ENCODE measurements at places on chromosomes 2 and 18.

- no peak for DNase-seq
These were observed 59.1 kb downstream of the CABLES1 start for GRCh38 chr18:23194155-23194996.

DNA sequence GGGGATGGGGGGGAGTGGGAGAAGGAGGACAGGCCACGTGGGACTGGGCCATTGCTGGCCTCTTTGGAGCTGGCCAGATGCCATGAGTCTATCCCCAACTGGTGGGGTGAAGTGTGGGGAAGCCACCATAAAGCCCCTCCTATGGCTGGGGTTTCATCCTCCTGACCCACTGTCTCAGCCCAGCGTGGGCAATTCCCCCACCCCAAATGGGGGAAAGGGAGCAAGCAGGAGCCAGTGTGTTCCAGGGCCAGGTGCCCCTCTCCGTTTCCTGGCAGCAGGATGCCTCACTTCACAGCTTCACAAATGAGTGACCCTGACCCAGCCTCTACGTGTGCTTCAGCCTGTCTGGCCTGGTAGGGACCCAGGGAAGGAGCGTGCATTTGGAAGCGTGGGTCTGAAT, 474.7 kb upstream of the HS6ST1 start:
- DNase-seq: no peak

DNA sequence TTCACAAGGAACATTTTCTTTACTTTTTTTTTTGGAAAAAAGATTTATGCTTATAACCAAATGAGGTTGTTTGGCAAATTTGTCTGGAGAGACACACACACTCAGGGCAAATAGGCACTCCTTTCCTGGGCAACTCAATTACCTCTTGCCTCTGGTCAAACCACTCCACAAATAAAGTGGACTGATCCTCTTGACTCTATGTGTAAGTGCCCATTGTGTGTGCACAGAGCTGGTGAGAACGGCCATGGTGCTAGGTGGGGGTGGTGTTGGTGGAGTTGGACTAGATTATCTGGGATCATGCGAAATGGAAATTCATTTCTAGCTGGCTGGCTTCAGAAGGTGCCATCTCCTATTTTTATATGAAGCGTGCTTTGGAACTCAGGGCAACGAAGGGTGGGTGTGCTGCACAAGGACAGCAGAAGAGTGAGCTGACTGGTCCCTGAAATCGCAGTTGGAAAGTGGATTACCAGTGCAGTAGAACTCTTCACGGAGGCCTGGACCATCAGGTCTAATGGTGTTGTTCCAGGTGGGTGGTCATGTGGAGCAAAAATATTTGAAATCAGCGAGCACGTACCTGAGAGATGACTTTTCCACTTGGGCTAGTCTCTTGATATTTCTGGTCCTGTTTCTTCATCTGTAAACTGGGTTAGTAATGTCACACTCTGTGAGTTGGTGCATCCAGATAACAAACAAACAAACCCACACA, 149.9 kb downstream of the RPIA start:
- no peak for DNase-seq

- no peak for DNase-seq
These were observed 303.8 kb upstream of the TRIB2 start for GRCh38 chr2:12412898-12413305.

DNA sequence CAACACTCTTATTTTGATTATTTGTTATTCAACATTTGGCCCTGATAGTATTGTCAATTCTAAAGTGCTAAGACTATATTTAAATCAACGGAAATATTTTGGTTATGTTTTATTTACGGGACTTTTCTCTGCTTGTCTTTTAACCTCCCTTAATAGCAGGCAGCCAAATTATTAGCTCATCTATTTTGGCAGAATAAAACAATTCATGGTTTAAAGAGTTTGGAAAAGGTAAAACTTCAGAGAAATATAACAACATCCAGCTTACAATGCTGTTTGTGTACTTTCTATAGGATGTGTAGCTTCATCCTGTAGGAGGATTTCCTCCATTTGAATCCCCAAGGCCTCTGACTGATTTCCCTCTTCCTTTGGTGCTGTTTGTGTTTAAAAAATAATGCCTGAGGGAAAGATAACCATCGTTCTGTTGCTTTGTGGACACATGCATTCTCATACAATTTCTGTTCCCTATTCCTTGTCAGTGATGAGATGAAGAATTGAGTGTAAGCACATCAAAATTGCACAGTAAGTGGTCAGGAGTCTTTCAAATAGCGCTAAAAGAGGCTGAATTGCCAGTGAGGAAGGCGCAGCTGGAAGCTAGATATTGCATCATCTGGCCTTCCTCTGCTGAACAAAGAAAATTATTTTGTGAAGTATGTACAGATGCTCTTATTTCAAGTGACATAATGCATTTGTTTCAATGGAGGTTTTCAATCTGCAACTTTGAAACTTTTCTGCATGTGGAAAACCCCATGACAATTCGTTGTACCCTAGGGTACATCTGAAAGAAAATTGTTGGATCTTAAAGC, 80.3 kb downstream of the CD28 start:
- DNase-seq: no peak

DNA sequence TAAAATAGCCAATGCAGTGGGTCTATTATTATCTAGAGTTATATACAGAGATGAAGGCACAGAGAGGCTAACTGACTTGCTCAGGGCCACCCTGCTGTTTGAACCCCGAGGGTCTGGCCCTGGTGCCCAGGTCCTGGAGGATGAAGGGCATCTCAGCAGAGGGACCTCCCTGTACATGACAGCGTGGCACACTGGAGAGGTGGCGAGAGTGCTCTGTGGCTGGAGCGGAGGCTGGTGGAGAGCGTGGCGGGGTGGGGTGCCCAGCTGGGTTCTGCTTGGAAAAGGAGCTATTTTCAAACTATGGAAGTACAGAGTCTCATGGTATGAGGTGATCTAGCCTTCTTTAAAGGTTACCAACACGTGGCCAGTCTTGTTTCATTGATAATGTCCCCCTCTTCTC, 35.8 kb downstream of the GREB1 start:
- DNase-seq: no peak

GRCh38 chr2:8138525-8138922, 543.3 kb upstream of the ID2 start:
- no peak for DNase-seq

DNA sequence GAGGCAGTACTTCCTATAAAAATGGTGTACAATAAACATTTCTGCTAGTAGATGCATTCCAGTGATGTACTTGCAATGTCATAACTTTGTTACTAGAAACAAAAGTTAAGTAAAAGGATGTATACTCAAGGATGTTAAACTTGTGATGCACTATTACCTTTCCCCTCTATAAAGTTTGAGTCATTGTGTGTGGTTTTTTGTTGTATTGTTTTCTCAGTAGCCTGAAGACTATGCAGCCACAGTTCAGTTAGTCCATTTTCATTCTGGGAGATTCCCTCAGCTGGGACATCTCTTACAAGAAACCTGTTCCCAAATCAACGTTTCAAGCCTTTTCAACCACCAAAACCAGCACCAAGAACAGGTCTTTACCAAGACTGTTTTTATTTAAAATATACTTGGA, 5.6 kb downstream of the ATP5MC3 start:
- no peak for DNase-seq

DNA sequence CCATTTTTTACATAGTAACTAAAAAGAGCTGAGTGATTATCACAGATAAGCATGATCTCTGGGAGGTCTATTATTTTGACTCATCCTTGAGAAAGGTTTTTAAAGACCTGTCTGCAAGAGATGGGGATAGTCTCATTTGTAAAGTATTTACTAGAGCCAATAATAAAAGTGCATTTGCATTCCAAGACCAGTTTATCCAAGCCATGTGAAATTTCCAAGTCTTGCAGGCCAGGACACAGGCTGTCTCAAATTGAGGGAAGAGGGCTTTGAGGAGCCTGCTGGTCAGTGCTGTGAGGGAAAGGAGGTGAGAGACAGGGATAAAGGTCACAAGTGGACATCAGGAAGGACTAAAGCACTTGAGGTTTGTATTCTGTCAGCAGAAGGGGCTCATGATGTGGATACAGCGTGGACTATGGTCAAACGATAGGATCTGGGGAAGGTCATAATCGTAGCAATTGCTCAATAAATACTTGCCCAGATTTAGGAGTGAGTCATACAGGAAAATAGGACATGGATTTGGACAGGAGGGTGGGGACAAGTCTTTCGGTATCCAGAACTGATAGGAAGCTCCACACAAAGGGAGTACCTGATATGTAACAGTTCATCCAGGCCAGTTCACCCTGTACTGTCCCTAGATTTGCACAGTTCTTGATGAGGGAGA, 6.6 kb upstream of the CDH2 start:
- DNase-seq: no peak

- DNase-seq: no peak
These were observed 1.5 kb downstream of the GPC1 start for GRCh38 chr2:240436683-240437550.

- DNase-seq: no peak
These were observed 248.9 kb upstream of the THUMPD2 start for GRCh38 chr2:40027968-40028367.

DNA sequence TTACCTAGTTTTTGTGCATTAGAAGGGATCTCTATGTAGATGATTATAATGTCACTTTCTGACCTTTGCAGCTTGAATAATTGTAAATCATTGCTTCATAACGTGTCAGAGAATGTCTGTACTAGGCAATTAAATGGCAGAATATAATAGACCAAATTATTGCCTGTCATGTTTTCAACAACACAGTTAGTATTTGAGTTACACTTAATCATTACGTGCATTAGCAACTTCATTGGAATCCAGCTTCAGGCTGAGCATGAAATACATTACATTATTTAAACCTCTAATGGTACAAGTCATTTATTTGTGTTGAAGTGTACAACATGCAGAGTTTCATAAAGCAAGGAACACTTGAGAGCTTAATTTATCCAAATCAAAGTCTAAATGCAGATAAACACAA, 48.0 kb downstream of the ZNF407 start:
- DNase-seq: no peak

GRCh38 chr18:5150894-5151293, 46.2 kb downstream of the AKAIN1 start:
- no peak for DNase-seq

GRCh38 chr2:19750136-19750535, 151.6 kb downstream of the TTC32 start:
- DNase-seq: no peak

GRCh38 chr2:239957681-239958472, 67.3 kb downstream of the NDUFA10 start:
- DNase-seq: no peak

GRCh38 chr18:75341897-75342296, 85.6 kb downstream of the SMIM21 start:
- DNase-seq: no peak

- no peak for DNase-seq
These were observed 205.7 kb upstream of the ZSWIM2 start for GRCh38 chr2:187054501-187055319.

GRCh38 chr2:88746929-88747490, 55.5 kb downstream of the RPIA start:
- no peak for DNase-seq

- no peak for DNase-seq
These were observed 286.4 kb upstream of the PARD3B start for GRCh38 chr2:204258890-204259289.

GRCh38 chr18:9401176-9401575, 66.6 kb downstream of the TWSG1 start:
- no peak for DNase-seq

- no peak for DNase-seq
These were observed 439.5 kb upstream of the ETAA1 start for GRCh38 chr2:66957677-66958076.

DNA sequence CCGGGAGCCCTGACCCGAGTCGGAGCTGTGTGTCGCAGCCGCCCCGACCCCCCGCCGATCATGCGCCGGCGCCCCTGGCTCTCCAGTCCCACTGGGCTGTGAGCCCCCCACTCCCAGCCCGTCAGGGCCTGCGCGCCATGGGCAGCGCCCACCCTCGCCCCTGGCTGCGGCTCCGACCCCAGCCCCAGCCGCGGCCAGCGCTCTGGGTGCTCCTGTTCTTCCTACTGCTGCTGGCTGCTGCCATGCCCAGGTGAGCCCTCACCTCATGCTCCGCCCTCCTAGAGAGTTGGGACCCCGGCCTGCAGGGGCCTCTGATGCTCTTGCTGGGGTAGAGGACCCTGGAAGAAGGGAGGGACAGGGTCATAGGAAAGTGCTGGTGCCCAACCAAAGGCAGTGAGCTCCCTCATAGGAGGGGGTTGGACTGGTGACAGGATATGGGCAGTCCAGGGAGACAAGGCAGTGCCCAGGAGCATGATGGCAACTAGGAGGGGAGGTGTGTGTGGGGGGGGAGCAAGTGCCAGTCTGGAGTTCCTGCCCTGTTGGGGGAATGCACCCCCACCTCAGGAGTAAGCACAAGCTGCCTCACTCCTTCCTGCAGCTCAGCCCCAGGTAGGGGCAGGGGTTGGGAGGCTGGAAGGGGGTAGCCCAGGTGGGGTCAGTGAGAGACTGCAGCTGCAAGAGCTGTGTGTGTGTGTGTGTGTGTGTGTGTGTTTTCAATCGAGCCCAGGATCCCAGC, 375 bp downstream of the WNT10A start:
- DNase-seq: no peak

- no peak for DNase-seq
These were observed 8.2 kb downstream of the SPTBN1 start for GRCh38 chr2:54464341-54464740.

GRCh38 chr18:3040881-3041280, 27.9 kb upstream of the LPIN2 start:
- no peak for DNase-seq

- DNase-seq: no peak
These were observed 125.9 kb upstream of the RNF152 start for GRCh38 chr18:62018759-62019041.

DNA sequence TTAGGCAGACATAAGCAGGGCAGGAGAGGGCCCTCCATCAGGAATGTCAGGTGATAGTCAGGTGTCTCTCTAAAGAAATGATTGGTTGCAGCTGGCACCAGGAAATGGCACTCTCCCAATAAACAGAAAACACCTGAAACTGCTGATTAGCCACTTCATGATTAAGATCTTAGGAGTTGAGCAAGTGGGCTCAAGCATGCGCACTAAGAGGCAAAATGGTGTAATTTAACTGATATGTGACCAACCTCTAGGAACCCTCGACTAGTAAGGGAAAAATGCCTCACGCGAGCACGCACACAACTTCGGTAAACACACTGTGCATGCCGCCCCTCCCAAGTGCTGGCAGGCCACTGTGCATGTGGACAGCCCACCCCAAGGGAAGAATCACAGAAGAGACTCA, 23.8 kb upstream of the SLC35G4 start:
- no peak for DNase-seq

DNA sequence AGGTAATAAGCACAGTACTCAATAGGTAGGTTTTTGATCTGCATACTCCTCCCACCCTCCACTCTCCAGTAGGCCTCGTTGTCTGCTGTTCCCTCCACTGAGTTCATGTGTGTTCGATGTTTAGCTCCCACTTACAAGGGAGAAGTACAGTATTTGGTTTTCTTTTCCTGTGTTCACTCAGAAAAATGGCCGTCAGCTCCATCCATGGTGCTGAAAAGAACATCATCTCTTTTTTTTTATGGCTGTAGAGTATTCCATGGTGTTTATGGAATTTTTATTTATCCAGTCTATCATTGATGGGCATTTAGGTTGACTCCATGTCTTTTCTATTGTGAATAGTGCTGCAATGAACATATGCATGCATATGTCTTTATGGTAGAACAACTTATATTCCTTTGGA, 849.7 kb upstream of the NRXN1 start:
- no peak for DNase-seq

- DNase-seq: no peak
These were observed 89.8 kb downstream of the SH3RF3 start for GRCh38 chr2:109218792-109219126.

- no peak for DNase-seq
These were observed 1.3 kb upstream of the BZW1 start for GRCh38 chr2:200810252-200810997.

GRCh38 chr18:62664414-62664813, 50.9 kb upstream of the PHLPP1 start:
- no peak for DNase-seq

All from activated B cell treated with CpG ODN at 0.5 μM for 24 hours (primary cell).